ENCODE measurements at places on chromosomes 5 and 9.
A peak's percentile ranks its signal among the peaks of the same experiment; 100 is the strongest.

DNA sequence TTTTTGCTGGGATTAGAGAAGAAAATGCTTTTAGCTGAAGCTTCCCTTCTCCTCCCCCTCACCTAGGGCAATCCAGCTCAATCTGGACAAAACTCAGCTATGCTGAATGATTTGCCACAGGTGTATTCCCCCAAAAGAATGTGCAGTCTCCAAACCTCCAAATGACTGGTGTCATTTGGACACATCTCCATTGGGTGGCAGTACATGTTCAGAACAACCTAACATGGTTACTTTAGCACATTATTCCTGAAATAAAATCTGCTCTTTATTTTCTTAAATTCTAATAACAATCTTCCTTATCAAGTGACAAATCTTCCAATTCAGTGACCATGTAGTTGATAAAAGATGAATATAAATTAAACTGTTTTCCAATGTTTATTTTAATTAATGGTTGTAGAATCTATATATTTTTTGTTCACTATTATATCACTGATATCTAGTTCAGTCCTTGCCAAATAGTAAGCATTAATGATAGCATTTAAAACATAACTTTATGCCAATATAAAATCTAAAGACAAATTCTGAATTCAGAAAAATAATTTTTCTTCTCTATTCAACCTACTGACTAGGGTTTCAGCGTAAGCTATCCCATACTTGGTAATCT lies 61.3 kb upstream of the MOCS2 start:
- no peak for DNase-seq

DNA sequence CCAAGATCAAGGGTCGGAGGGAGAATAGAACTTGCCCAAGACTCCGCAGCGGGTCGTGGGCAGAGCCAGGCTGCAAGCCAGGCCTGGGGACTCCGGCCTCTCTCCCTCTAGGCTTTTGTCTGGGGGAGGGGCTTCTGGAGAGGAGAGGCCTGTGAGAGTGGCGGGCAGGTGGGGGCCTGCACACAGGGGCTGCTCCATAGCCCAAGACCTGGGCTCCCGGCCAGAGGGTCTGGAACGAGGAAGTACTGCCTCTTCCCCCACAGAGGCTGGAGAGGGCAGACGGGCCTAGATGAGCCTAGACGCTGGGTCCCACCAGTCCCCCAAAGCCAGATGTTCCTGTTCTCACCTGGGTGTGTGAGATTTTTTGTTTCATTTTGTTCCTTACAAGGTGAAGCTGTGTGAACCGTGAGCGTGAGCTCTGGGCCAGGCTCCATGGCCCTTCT lies 5.2 kb upstream of the ST6GALNAC6 start:
- peak; percentile 33 for DNase-seq

DNA sequence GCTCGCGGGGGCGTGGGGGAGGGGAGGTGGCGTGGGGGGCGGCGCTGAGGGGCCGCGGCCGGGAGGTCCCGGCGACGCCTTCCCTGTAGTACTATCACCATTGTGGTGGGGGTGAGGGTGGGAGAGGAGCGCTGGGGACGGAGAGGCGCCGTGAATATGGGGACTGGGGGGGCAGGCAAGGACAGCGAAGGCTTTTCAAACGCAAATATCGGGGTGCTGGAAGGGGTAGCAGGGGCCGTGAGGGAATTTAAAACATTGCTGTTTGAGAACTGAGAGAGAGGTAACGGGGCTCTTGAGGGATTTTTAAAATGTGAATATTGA lies 427 bp downstream of the RBM27 start:
- no peak for DNase-seq

DNA sequence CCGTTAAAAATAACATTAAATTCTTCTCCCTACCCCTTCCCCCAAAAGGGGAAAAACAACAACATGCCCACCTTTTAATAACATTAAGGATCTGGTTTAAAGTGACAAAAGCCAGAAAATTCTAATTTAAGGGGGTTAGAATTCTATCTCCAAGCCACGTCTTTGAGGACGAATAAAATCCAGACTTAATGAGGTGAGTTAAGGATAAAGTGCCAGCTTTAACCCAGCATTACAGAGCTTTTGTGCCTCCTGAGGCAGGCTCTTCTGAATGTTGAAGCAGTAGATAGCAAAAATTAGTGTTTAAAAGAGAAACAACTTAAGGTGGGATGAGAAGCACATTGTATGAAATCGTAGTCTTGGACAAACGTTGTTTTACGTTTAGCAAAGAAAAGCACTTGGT lies 329.0 kb upstream of the MPDZ start:
- no peak for DNase-seq

DNA sequence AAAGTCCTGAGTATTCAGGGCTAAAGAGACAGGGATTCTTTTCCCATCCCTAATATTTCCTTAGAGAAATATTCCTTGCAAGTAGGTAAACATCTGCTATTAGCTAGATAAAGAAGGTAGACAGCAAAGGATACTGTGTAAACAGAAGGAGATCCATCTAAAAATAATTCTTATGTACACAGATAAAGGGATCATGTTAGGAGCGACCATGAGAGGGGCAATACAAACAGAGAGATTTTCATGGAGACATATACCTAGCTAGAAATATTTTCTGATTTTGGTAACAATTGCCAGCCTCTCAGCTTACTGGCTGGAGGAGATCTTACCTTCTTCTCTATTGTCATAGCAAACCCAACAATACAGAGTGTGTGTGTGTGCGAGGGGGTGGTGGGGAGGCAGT lies 184.6 kb upstream of the DMAC1 start:
- DNase-seq, result no peak

- DNase-seq, result no peak
Observed at GRCh38 chr5:80192507-80193241, 63.2 kb downstream of the SERINC5 start.
